Activated naive CD4-positive, alpha-beta T cell treated with anti-CD3 and anti-CD28 coated beads for 36 hours (primary cell): ENCODE measurements at places on chromosomes 6 and 20.

DNA sequence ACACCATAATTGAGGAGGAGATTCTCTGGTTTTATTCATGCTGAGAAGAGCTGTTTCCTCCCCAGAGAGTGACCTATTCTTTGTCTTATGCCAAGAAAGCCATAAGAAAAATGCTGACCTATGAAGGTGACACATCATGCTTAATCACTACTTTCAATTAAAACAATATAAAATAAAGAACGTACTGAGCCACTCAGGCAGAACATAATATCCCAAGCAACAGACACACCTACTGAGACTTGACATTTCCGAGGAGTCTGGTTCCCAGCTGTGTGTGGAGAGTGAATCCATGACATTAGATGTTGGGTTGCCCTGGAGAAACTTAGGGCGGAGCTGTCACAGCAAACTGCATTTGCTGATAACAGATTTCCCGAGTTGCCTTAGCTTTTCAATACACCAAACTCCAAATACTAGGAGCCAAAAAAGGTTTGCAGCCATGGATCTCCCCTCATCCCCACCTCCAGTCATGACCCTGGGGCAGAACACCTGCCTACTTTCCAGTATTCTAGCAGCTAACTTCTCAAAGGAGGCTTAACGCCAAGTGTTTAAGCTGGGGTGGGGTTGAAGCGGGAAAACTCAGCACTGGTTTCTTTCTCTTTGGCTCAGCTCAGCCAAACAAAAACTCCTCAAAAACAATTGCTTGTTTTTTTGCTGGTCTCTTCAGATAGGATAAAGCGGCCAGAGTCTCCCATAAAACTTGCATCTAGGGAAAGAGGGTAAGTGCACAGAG, 92.2 kb downstream of the BACH2 start:
- DNase-seq: no peak

DNA sequence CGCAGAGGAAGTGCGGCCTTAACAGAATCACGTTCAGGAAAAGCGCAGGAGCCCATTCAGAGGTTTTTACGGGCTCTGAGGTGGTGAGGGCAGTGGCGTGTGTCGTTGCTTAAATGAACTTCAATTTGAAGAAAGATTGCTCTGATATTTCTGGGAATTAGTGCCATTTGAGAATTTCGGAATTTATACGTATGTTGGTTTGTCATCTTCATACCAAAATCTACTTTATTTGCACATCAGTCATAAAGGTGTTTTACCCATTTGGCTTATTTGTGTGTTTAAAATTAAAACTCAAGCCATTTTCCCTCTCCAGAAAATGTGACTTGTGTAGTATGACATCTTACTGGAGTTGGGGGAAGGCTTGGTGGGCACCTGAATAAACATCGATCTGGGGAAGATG, 48.1 kb upstream of the TULP4 start:
- DNase-seq: no peak

- no peak for DNase-seq
Observed at GRCh38 chr6:141688916-141689315, 443.8 kb upstream of the GJE1 start.

- no peak for DNase-seq
Observed at GRCh38 chr20:15831201-15831600, 742.0 kb downstream of the KIF16B start.

DNA sequence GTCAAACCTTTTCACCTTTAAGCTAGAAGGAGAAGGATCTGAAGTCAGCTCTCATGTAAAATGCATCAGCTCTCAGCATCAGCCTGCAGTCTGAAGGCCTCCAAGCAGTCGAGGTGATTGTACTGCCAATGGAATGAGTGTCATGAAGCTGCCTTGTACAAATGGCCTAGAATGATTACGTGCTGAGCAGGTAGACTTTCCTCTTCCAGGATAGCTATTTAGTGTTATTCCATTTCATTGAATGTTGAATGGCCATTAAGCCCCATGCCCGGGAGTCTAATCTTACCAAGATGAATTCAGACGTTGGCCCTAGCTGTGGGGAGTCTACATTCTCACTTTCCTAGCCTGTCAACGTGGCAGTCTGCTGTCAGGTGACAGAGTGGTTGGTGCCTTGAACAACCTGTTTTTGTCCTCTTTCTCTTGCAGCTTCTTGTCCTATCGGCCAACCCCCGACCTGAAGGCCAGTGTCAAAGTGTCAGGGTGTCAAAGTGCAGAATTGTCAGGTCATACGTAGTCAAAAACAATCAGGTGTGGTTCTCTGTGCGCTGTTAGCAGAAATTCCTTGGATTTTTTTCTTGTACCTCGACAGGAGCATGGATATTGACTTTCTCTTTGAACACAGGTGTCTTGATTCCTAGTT, 95.2 kb upstream of the TIAM2 start:
- DNase-seq: no peak

DNA sequence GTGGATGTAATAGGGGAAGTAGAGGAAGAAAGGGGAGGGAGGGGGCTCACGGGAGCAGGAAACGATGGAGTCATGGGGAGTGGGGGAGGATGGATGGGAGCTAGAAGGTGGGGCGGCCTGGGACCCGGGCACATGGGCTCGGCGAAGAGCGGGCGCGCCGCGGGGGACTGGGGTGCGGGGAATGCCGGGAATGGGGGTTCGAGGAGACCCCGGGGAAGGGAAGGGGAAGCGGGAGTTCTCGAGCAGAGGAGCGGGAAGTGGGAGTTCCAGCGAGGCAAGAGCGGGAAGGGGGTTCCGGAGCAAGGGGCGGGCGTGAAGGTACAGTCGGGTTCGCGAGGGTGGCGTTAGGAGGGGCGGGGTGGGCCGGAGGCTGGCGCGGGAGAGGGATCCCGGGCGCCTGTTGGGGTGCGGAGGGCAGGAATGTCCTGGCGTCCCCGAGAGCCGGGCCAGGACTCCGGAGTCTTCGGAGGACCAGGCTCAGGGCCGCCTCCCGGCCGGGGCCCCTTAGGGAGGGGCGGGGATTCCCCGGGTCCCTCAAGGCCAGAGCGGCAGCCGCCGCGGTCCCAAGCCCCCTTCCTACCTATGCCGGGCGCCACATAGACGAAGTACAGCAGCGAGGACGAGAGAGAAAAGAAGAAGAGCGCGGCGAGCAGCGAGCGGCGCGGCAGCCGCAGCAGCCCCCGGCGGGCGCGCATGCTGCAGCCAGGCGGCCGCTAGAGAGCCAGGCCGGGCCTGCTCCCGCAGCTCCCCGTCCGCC, 504 bp downstream of the B4GALT5 start:
- DNase-seq: peak; percentile 38

DNA sequence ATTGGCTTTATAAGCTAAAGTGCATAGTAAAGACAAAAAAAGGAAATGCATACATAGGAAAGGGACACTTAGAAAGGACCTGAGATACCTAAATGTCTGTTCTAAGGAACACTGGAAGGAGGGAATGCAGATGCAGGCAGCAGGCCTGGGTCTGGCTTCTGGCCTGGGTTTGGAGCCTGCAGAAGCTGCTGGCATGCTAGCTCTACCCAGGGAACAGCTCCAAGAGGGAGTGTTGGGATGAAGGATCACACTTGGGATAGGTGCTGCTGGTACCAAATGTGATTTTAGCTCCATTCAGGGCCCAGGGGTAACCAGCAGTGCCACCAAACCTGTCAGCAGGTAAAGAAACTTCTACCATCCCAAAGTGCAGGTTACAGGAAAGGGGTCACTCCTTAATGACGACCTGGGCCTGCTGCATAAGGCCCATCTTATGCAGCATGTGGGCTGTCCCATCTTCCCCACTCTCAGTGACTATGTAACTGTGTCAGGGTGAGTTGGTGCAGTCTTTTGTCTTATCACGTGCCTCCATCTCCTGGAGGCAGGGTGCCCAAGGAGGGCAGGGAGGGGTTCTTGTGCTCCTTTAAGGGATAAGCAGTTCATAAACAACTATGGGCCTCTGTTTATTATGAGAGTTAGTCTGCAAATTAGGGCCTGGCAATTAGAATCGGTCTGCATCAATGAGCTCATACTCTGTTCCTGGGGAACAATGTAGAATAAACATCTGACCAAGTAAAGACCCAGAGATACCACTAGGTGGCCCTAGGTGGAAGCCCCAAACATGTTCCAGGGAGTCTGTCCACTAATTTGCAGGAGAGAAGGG, 26.9 kb downstream of the DDX27 start:
- peak; percentile 48 for DNase-seq
